ENCODE measurements at places on chromosomes 16 and 17.

DNA sequence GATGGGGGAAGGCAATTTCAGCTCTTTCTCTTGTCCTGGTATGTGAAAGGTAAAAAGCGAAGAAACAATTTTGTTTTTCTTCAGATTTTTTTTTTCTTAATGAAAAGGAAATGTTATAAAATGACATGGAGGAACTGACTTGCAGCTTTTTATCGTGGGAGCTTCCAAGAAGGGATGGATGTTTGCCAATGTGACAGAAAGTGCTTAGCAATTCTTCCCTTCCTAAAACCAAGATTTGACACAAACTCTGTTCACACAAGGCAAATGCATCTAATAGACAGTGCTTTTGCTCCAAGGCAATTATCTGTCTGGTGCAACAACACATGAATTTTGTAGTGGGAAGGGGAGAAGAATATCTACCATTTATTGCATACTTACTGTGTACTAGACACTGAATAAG is 988.5 kb downstream of the CDH11 start:
- DNase-seq = no peak

GRCh38 chr16:9092282-9092977 is 986 bp downstream of the HAPSTR1 start:
- DNase-seq = no peak

GRCh38 chr17:42387661-42388380 is 421 bp downstream of the STAT3 start:
- DNase-seq = no peak

GRCh38 chr17:46960152-46960551 is 18.9 kb downstream of the RPRML start:
- no peak for DNase-seq

GRCh38 chr17:20281860-20282259 is 185.5 kb downstream of the LGALS9B start:
- DNase-seq = no peak

DNA sequence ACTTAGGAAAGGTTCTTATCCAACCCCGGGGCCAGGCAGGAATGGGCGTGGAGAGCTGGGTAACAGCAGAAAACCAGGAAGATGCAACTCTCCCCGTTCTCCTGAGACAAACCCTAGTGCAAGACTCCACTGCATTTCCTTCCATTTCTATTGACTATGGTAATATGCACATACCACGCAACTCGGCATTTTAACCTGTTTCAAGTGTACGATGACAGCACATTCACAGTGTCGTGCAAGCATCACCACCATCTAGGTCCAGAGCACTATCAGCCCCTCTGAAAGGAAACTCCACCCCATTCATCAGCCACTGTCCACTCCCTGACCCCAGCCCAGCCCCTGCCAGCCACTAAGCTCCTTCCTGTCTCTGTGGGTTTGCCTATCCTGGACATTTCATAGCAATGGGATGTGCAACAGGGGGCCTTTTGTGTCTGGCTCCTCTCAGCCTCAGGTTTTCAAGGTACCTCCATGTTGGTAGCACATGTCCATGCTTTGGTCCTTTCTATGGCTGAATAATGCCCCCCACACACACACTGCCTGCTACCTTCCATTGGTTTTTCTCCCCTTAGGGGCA is 441.9 kb downstream of the SOX9 start:
- no peak for DNase-seq

GRCh38 chr16:81645266-81645694 is 133.8 kb upstream of the PLCG2 start:
- no peak for DNase-seq

Data from NCI-H1048 (cell line).